Hematopoietic multipotent progenitor cell treated with erythropoietin and hydrocortisone succinate and interleukin-3 and kit ligand, for 6 days (in vitro differentiated cells): ENCODE measurements at places on chromosomes 5 and 9.

DNA sequence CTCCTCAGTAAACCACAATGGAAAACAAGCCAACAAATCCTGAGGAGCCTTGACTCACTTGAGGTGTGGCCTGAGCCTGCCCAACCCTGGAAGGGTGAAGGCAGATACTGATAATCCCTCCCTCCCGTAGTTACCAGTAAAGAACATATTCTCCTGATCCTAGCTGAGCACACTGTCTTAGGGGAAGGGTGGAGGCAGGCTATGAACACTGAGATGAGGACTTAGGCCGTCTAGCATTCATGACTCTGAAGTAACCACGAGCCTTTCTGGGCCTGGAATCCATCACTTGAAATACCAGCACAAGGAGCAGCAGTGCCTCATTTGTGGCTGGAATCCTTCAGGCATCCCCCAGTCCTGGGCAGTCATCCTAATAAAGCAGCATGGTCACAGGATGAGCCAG is 124.5 kb upstream of the PRLR start:
- no peak for DNase-seq

- peak; percentile 94 for DNase-seq
Measured at GRCh38 chr5:10607666-10608073, 43.8 kb downstream of the ANKRD33B start.

DNA sequence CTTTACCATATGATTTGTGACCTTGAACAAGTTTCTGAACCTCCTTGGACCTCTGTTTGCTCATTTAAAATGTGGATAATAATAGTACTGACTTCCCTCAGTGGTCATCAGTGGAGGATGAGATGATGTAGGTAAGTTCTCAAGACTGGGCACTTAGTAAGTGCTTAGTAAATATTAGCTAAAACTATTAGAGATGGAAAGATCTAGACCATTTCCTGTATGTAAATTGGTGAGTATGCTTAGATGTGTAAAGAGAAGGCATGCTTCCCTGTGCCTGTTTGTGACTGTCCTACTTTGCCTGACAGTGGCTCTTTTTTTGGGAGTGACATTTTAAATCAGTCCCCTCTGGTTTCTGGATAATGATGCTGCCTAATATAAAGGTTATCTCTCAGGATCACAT is 288.1 kb downstream of the GABRB2 start:
- no peak for DNase-seq

DNA sequence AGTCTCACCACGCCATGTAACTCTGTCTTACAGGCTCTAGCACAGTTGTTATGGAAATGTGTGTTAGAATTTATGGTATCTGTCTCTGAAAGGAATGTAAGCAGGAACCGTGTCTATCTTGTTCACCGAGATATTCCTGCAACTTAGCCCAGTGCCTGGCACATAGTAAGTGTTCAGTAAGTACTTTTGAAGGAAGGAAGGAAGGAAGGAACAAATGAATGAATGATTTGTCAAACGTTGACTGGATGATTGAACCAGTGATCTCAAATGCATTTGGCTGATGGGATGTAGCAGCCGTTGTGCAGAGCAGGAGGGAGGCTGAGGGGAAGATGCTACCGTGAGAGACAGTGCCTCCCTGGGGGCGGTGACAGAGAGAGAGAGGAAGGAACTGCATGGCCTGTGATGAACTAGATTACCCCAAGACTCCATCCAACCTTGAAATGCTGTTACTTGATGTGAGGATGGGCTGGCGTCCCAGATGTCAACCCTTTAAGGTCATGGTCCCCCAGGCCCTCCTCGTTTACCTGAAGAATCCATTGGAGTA is 47.5 kb upstream of the PPARGC1B start:
- DNase-seq = no peak

GRCh38 chr5:163330723-163331668 is 106.4 kb upstream of the CCNG1 start:
- no peak for DNase-seq

GRCh38 chr5:61802456-61802855 is 470.4 kb downstream of the ZSWIM6 start:
- no peak for DNase-seq

- no peak for DNase-seq
Measured at GRCh38 chr9:93959739-93960154, 4.6 kb upstream of the BARX1 start.

DNA sequence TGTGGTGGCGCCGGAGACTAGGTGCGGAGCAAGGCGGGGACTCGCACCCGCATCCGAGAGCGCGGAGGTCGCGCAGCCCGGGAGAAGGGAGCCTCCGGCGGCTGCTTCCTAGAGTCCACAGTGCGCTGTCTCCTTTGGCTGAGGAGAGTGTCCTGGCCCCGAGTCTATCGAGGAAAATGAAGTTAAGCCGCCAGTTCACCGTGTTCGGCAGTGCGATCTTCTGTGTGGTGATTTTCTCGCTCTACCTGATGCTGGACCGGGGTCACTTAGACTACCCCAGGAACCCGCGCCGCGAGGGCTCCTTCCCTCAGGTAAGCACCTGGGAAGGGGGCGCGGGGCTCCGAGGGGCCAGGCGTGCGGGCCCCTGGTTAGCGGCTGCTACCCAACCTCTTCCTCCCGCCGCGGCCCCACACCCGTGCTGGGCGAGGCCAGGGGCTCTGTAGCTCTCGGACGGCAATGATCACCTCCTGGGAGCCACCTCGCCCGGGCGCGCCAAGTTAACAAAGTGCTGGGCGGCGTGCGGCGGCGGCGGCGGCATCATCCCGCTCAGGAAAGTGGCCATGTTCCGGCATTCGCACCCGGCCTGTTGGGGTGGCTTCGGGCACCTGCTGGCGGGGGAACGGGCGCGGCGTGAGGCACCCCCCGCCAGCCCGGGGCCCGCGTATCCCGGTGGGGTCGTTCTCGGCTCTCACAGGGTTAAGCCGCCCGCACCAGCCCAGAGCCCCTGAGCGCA is 681 bp downstream of the MAN2A1 start:
- peak; percentile 56 for DNase-seq

GRCh38 chr9:24961762-24962161 is 416.1 kb upstream of the IZUMO3 start:
- no peak for DNase-seq
